ENCODE measurements at places on chromosomes 7 and 10.

DNA sequence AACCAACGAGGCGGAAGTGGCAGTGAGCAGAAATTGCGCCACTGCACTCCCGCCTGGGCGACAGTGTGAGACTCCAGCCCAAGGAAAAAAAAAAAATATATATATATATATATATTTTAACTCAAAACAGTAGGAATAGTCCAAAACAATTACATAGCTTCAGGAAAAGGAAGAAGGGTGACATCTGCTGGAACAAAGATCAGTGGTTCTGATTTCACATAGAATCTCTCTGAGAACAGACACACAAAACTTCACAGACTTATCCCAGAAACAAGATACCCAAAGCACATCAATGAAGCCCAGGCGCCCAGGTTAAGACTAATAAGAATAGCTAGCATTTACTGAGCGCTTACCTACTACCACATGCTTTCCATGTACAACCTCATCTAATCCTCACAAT is 45.0 kb downstream of the DNMBP start:
- no peak for DNase-seq

GRCh38 chr7:22801912-22802311 is 20.7 kb downstream of the TOMM7 start:
- no peak for DNase-seq

GRCh38 chr7:119086026-119086425 is 861.5 kb downstream of the ANKRD7 start:
- DNase-seq, result no peak

DNA sequence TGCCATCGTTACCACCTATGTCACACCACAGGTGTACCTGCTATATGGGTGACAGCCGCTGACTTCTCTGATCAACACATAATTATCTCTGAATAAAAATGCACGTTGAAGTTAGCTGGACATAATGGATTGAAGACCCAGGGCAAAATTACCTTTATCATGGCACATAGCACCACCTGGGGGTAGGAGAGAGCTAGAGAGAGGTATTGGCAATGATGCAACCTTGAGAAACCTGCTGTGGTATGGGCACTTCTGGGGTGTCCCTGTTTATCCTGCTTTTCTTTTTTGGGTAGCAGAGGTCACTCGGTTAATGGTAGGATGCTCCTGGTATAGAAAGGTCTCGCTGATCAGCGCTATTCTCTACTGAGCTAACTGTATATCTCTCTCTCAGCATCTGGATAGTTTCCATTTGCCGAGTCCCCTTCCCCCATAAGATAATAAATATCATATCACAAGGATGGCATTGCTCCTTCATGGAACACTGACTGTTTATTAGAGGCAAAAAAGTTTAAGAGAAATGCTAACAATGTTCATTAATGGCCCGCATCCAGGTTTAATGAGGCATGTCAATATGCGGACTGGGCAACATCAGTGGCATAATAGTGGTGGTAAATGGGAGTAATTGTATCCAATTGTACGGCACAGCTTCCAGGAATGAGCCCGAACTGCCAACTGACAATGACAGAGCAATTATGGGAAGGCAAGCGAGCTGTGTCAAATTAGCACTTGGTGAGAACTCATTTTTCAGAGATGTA is 323.1 kb downstream of the TFEC start:
- DNase-seq, result no peak

DNA sequence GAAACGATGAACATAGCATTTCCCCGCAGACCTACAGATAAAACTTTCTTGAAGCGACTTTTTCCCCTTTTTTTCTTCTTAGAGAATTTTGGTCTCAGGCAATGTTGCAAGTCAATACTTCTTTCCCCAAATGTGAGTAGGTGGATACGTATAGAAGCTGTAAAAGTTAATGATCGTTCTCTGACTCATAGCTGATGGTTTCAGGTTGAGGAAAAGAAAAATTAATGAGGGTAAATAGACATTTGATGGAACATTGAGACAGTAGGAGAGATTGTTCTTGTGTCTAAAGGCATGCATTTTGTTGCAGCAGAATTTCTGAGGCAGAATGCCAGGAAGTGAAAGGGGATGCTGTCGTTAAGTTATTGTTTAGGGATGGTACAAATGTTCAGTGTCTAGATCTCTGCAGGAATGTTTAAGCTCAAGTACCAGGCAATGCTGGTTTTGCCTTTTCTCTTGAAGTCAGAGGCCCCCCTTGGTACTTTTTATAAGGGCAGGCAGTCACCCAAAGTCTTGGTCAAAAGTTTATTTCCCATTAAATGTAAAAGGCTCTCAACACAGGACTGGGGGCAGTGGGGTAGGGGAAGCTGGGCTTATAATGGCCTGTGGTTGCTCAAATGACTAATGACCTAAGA is 9.3 kb downstream of the TCF7L2 start:
- no peak for DNase-seq
